Activated CD8-positive, alpha-beta T cell treated with anti-CD3 and anti-CD28 coated beads for 36 hours (primary cell): ENCODE measurements at places on chromosomes 5 and 9. TPM values are rescaled to one million over a fixed set of nuclear protein-coding genes. Genes with fewer than 3 reads are reported as not detected.

- no peak for DNase-seq
Observed at GRCh38 chr5:90386099-90386710, 23.4 kb downstream of the CETN3 start.

- DNase-seq, result no peak
Observed at GRCh38 chr5:139693676-139694364, 45.7 kb downstream of the CXXC5 start.

DNA sequence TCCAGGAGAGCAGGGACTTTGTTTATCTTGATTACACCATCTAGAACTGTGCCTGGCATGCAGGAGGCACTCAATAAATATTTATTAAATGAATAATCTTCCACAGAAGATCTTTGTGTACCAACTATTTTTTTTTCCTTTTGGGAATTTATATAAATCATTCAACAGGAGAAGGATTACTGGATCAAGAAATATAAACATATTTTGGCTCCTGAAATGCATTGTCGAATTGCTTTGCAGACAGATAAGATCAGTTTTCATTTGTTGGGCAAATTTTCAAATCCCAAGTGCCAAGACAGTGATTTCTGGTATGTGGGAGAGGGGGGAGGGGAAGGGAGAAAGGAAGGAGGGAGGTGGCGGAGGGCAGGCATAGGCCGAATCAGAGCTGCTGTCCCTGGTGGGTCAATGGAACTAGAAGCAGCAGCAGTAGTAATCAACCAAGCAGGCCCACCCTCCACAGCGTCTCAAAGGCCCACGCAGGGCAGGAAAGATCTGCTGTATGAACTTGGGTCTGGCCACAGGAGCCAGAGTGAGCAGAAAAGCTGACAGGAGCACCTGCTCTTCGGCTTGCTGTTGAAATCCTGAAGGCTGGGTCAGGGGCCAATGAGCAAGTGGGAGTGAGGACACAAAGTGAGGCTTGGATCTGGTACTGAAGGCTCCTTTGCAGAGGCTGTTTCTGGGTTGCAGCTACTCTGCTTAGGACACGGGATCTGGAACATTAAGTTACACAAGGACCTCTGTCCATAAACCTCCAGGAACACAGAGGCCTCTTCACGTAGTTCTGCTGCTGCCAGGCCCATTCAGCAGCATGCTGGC lies 15.8 kb upstream of the TRAF1 start:
- DNase-seq, result no peak

DNA sequence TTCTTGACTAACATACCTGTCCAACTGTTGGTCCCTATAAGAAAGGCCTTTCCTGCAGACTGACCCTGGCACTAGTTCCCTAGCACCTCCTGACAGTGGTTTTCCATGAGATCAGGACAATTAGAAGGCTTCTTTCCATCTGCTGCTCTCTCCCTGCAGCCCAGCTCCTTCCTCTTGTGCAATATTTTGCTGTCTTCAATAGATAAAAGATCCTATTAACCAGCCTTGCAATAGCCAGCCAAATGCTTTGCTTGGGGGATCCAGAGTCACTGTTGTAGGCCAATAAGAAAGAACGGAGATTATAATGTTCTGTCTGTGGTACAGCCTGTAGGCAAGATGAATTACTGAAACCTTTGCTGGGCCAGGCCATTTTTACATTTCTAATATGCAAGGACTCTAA lies 18.4 kb upstream of the NME5 start:
- DNase-seq, result no peak

DNA sequence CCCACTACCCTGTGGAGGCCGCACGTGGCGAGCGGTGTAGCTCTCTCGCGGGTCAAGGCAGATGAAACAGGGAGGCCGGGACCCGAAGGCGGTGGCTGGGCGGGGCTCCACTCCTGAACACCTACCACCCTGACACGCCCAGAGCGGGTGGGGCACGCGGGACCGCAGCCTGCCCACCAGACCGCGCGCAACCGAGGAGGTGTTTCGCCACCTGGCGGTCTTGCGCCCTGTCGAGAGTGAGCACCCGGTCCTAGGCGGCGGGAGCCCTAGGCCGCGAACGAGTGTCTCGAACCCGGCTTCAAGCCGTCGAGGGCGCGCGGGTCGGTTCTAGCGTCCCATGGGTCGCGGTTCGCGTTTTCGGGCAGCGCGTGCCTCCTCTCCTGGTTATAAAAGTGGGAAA lies 2.2 kb upstream of the EXOSC3 start:
- no peak for DNase-seq

DNA sequence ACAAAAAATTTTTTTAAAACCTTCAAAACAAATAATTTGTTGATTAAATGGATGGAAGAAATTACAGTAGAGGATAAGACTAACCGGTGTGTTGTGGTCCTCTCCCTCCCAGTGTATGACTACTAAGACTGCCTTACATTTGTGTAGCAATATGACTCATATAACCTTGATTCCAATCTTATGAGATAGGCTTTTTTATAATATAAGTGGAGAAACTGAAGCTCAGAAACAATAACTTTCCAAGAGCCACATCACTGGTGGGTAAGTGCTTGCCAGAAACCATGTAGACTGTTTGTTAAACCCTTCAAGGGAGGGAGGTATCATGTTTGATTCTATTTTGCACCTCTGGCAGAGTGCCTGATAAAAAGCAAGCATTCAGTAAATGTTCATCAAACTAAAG lies 47.5 kb downstream of the NLN start:
- DNase-seq, result no peak

DNA sequence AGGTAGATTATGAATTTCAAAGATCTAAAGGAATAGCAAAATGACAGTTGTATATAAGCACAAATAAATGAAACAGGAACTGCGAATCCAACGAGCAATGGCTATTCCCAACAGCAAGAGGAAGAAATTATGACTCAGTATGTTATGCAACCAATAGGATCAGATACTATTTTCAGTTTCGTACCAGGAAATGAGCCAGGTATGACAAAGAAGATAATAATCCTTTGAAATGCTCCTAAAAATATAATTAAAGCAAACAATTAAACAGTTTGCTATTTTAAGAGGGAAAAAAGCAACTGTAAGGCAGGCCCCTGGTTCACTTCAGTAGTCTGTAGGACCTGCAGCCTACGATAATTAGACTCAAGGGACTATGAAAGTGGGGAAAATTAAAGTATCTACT lies 58.9 kb downstream of the AUH start:
- no peak for DNase-seq

- no peak for DNase-seq
Observed at GRCh38 chr5:2709976-2710689, 41.3 kb downstream of the IRX2 start.

GRCh38 chr5:178131446-178131996 lies 707 bp downstream of the RMND5B start:
- DNase-seq, result no peak

- no peak for DNase-seq
Observed at GRCh38 chr5:142326480-142326938, 1.7 kb upstream of the SPRY4 start.

- DNase-seq, result no peak
Observed at GRCh38 chr5:144659634-144660227, 489.1 kb downstream of the KCTD16 start.

DNA sequence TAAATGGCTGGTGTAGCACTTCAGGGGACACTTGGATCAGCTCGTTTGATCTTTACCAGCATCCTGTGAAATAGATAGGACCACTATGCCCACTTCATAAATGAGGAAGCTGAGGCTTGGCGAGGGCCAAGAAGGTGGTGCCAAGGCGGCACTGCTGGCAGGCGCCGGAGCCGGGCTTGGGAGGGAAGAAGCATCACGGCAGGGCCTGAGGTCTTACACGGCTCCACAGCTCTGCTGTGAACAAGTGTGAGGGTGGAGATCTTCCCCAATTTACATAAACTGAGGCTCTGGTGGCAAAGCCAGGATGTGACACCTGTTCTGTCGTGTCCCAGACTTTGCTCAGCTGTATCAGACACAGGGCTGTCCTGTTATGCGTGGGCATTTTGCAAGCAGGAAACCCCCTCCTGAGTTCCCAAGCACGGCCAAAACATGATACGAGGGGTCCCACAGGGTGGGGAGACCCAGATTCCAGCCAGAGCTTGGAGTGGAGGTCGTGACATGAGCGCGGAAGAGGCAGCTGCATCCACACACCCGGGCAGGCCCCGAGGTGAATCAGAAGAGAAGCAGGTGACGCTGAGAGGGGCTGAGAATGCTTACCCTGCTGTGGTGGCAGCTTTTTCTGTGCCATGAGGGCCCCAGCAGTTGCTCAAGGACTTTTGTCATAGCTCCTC lies 117.5 kb upstream of the BOD1 start:
- DNase-seq, result no peak

GRCh38 chr5:58462154-58462553 lies 2.3 kb upstream of the PLK2 start:
- DNase-seq, result no peak

DNA sequence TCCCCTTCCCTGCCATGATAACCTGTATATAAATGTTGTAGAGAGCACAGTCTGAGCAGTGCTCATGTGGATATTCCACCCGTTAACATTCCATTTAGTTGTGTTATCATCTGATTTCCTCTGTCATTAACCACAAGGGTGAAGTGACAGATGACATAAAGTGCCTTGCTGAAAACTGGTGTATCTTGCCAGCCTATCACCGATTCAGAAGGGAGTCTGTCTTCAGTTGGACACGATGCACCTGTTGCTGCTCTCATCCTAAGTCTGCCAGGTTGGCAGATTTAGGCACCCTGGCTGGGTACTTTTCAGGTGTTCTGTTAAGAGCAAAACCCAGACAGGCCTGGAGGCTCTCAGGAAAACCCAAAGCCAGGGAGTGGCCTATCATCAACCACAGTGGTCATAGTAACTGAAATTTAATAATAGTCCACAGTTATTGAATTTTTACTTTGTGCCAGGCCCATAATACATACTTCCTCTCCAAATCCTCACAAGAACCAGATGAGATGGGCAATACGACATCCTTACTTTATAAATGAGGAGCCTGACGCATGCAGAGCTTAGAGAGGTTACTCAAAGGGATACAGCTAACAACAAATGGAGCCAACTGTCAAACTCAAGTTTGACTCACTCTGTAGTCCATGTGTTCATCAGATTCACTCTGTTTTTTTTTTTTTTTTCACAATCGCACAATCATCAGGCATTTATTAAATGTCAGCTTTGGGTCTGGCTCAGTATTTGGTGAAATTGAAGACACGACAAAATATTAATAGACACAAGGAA lies 100.7 kb upstream of the SPRY4 start:
- DNase-seq, result no peak

The GABRB2 gene
- not detected for total RNA-seq

The IFNE gene
- not detected for total RNA-seq

The OTP gene
- total RNA-seq, result not detected

The SLC27A6 gene
- total RNA-seq, result not detected

The TSLP gene
- total RNA-seq, result 0.65 TPM

The CD14 gene
- total RNA-seq, result 0.41 TPM

The NRG2 gene
- 0.11 TPM for total RNA-seq

The PTGES gene
- total RNA-seq, result 0.20 TPM

The NTMT1 gene
- total RNA-seq, result 74.4 TPM

The GDA gene
- total RNA-seq, result not detected

The PCDHB11 gene
- not detected for total RNA-seq

The WDR36 gene
- total RNA-seq, result 65.6 TPM
